Muscle of back (tissue), 13 donors: ENCODE measurements at places on chromosomes 3 and 15. TPM values are rescaled to one million over a fixed set of nuclear protein-coding genes. Genes with fewer than 3 reads are reported as not detected.

DNA sequence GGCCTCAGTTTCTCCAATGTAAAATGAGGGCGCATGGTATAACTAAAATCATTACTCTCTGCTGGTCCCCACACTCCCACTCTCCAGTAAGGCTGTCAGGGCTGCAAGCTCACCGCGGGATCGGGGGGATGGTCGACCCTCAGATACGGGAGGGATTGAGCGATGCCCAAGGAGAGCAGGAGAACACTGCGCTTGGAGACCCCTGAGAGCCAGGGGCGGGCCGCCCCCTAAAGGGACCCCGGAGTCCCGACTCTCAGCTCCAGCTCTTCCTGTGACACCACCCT is 713 bp upstream of the PLEKHO2 start:
- no peak for DNase-seq

DNA sequence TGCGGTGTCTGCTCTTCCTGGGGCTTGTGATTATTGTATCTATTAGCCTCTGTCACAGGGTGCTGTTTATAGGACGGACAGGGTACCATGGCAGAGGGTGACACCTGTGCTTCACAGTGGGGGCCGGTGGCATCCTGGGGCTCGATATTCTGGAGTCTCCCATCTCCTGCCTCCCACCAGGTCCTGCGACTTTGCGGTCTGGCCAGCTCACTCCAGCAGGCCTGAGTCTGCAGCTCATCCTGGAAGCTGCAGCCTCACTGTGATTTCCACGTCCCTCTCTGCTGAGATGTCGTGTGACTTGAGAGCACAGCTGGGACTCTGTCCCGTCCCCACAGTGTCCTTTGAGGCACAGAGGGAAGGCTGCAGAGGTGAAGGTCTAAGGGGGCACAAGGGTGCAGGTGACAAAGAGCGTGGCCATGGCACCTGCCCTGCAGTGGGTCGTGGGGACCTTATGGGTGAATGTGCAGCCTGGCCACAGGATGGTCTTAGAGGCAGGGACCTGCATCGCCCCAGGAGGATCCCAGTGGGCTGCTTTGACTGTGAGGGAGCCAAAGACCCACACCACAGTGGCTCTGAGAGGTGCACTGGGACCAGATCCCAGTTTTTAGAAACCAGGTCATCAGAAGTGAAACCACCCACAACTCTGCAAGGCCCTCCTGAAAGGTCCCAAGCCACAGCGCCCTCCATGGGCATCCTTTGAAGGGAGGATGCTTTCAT is 172.8 kb downstream of the KLF13 start:
- DNase-seq: no peak

GRCh38 chr15:31263751-31264558 is 62.7 kb upstream of the KLF13 start:
- DNase-seq: peak; percentile 65

DNA sequence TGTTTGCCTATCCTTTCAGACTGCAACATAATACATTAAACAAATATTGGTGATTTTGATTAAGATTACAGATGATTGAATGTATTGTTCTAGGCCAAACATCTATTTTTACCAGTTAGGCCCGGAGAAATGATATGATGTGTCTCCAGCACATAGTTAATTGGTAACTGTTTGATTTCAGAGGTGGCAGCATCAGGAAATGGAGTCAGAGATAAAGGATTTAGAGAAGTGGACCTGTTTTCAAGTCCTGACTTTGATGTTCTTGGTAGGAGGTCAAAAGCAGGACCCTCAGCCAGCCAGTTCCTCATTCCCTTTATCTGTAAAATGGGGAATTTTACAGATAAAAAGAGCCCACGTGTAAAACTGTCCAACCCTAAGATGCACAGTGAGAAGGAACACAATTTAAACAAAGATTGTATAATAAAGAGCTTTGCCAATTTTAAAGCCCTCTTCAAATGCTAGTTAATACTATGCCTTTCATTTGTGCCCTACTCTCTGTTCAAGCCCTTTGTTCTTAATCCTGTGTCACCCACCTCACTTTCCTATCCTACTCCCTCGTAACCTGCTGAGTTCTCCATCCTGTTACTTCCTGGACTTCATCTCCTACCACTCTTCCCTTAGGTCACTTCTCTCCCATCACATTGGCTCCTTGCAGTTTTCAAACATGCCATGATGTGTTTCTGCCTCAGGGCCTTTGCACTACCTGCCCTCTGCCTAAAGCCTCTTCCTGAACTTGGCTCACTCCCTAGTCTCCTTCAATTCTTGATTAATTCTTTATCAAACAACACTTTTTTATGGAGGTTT is 2.5 kb downstream of the TMEM212 start:
- DNase-seq: no peak

DNA sequence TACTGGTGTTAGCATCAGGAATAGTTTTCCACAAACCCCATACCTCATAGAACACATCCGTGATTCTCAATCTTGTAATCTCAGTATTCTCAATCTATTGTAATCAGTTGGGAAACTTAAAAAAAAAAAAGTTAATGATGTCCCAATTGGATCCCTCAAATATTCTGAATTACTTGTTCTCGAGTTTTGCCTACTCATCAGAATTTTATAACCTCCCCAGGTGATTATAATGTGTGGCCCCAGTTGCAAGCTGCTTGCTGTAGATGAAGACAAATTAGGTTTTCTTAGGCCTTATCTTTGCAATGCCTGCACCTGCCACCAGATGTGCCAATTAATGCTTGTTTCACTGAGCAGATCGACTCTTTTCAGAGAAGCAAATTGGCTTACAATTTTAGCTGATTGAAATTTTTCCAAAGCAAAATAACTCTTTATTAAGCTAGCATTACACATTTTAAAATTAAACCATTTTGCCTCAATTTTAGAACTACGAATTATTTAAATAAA is 19.0 kb upstream of the DIPK2A start:
- no peak for DNase-seq

DNA sequence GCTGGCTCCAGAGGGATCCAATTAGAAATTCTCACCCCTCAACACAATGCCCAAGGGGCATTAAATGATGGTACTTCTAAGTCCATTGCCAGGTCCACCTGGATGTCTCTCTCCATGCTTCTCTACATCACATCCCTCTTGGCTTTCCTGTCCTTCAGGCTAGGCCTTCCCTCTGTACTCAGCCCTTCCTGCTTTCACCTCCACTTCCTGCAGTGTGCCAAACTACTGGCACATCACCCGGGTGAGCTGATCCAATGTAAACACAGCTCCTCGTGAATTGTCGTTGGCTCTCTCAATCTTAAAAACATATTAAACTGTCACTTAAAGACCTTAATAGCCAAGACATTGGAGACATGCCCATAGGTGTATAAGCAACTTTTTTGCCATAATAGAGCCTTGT is 4.0 kb downstream of the LMCD1 start:
- no peak for DNase-seq

DNA sequence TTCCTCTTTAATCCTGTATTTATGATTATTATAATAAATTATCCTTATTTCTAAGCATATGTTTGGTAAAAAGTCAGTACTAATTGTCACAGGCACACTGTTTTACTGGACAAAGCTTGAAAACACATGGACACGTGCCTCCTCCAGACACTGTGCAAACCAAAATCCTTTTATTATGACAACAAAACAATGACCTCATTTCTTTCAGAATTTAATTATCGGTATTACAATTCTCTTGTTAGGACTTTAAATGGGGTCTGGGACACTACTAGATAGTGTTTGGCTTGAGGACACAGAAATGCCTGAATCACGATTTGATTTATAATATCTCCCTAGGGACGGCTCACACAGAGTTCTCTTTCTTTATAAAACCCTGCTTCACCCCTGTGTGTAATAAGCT is 107.3 kb upstream of the IGSF10 start:
- peak; percentile 44 for DNase-seq

DNA sequence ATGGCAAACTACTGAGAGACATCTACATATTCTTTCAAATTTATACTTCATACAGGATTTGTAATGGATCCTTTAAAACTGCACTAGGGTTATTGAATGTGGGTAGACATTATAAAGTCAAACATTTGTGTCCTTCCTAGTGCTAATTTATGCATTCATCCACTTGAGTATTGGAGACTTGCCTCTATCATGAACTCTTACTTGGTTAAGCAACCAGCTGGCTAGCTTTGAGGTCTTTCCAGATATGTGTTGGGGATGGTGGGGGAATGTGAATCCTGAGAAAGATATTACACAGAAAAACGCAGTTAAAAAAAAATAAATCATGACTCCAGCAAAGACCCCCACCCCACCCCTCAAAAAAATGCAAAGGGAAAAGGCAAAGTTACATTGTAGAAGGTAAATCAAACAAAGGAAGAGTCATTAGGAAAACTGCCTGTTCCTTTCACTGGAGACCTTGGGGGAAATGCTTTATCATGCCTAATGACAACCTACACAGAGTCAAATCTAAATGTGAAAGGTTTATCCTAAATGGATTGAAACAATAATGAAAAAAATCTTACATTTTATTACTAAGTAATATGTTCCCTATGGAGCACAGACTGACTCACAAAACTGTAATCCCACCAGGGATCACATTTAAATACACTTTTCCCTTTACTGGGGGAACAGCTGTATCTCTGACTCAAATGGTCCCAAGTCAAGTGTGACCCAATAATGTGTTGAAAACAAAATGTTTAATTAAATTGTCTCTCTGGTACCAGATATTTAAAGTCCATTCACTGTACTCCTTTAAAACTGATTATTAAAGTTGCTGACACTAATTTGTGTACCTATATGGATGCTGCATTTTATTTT is 522.3 kb downstream of the ROBO1 start:
- no peak for DNase-seq

GRCh38 chr3:52002748-52003147 is 7.1 kb upstream of the RPL29 start:
- DNase-seq: no peak

Gene ADCY5
- 3.0 TPM for polyA plus RNA-seq

Gene PP2D1
- 0.94 TPM for polyA plus RNA-seq

GRCh38 chr3:193910886-193911738 is 224.8 kb upstream of the HES1 start:
- no peak for DNase-seq

Gene FRMD5
- 0.75 TPM for polyA plus RNA-seq

Gene CILP
- 29.9 TPM for polyA plus RNA-seq

GRCh38 chr3:69121950-69122349 is 445 bp downstream of the LMOD3 start:
- no peak for DNase-seq

DNA sequence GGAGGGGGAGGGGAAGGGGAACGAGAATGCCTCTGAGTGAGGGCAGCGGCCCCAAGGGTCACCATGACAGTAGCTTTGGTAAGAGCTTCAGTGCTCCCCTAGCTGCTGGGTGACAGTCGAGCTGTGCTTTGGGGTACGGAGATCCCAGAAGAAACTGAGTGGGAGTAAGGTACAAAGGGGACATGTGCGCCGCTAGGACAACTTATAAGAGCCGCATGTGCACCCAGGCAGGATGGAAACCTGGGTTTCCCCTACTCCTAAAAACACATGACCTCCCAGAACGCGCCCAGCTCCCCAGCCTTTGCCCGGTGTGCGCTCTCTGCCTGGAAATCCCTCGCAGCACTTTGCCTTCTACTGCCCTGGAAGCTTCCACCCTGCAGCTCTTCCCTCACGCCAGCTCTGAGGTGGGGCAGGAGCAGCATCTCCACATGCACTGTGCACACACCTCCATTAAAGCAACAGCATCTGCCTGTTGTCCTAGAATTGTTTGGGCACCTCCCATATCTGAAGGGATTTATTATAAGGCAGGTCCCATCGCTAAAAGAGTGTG is 232.2 kb downstream of the ADAMTS17 start:
- DNase-seq: no peak

DNA sequence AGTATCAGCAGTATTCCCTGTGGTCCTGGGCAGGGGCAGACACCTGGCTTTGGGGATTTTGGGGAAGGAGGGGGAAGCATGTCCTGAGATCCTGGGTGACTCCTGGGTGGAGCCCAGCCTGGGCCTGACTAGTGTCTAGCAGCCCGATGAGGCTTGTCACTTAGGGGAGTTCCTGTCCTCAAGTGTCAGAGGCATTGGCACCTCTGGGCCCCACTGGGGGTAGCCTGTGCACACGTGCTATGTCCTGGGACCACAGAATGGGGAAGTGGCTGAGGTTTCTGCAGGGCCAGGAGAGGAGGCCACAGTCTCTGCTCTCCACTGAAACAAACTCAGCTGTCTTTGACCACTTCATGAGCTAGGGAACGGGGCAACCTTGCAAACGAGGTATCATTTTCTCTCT is 31.5 kb upstream of the ADCY5 start:
- DNase-seq: no peak

GRCh38 chr3:158768881-158769543 is 32.8 kb upstream of the MFSD1 start:
- peak; percentile 94 for DNase-seq

- DNase-seq: no peak
These were observed 10.7 kb upstream of the VPS8 start for GRCh38 chr3:184801241-184801785.

DNA sequence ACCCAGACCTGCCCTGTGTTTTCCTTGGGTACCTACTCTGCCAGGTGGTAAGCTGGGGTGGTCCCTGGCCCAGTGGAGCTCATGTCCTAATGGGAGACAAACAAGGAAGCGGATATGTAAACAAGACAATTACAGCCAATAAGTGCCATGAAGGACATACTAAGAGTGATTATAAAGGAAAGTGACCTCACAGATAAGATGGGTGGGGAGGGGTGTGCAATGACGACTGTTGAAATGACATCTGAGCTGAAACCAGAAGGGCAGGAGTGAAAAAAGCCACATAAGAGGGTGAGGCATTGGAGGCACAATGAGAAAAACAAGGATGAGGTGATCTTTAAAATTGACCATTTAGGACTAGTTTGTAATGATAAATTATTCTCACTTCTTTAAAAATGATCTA is 336.2 kb upstream of the IL12A start:
- DNase-seq: no peak
